Endothelial cell (in vitro differentiated cells): ENCODE measurements at places on chromosomes 7 and 10. TPM values are rescaled to one million over a fixed set of nuclear protein-coding genes. Genes with fewer than 3 reads are reported as not detected.

PDAP1 gene
- total RNA-seq = 107 TPM

DNA sequence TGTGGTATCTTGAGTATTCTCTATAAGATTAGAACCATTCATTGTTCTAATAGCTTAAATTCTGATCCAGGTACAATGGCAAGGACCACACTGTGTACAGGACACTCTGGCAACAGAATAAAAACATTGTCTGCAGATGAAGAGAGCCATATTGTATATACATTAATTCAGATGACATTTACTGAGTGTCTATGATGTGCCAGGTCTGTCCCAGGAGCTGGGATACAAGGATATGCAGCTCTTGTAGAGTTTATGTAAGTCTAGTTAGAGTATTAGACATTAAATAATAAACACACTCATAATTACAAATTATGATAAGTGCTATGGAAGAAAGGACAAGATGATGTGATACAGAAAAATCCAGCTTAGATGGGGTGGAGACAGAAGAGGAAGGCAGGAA, 184.1 kb downstream of the HIBADH start:
- no peaks in the 10 kb centered on the region for H3K36me3 ChIP-seq
- no peaks in the 10 kb centered on the region for H3K4me1 ChIP-seq
- no peaks in the 10 kb centered on the region for H3K27me3 ChIP-seq
- no peak overlapping the region for H3K4me3 ChIP-seq
- no peak for DNase-seq

DNA sequence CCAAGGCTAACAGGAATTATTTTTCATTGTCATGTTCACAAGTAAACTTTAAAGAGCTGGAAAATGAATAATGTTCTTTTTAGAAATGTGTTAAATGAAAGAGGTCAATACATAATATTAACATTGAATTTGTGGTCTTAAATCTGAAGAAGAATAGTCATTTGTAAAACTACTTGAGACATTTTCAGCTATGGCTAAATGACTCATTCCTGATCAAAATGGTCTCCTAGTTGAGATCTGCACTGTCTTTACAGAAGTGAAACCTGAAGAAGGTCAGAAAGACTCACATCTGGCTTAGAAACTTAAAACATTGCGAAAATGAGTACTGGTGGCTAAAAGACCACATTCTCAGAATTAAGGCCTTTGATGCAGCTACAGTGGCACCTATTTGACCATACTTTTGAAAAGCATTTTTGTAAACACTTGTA, 5.9 kb downstream of the PIK3CG start:
- no peaks in the 10 kb centered on the region for H3K36me3 ChIP-seq
- H3K27me3 ChIP-seq = no peaks in the 10 kb centered on the region
- no peak overlapping the region for H3K27ac ChIP-seq
- no peak for DNase-seq

DNA sequence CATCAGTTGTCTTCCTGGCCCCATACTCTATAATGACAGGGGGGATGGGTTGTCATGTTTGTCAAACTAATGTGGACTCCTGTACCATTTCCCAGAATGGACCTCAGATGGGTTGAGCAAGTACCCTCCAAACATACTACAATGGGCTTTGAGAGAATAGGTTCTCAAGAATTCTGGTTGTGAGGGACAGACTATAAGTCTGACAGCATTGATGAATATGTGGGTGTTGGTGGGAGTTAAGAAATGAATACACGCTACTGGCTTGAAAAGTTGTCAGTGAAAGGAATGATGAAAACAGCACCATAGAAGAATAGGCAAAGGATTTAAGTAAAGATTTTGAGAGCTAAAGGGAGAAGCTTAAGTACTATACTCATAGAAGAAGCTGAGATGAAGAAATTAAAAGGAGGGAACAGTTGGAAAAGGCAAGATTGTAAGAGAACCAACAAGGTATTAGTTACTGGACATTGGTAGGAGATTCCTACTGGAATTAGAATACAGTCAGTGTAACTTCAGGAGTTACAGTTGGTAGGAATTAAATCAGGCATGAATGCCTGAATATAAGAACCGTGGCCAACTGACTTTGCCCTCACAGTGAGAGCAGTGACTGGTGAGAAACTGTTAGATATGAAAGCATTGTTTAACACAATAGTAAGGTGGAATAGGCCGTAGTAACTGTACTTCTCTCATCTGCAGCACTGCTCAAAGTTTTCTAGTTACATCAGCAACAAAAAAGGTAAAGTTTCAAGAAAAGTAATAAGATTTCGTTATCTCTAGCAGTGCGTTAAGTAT, 86.3 kb downstream of the LCOR start:
- H3K4me1 ChIP-seq = peaks cover 5% of the 10 kb centered on the region
- no peak for DNase-seq
- H3K36me3 ChIP-seq = peaks cover 5% of the 10 kb centered on the region

DNA sequence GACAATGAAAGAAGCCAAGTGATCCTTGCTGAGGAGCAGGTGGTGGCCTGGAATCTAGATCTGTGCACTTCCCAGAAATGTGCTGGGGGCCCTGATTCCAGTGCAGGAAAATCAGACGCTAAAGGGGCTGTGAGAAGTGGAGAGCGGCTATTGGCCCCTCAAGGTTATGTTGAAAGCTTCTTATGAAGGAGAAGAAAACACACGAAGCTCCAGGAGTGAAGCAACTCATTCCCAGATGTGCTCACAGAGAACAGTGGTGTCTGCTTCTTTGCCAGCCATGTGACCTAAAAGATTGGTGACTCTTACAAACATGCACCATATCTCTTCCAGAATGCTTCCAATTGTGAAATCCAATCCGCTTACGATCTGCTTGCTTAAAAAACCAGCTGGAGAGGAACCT, 679.3 kb upstream of the IGFBP3 start:
- no peak overlapping the region for H3K4me3 ChIP-seq
- peaks cover 5% of the 10 kb centered on the region for H3K27me3 ChIP-seq
- no peak for DNase-seq
- no peak overlapping the region for H3K27ac ChIP-seq
- H3K36me3 ChIP-seq = no peaks in the 10 kb centered on the region
